ENCODE measurements at places on chromosomes 4 and X.

GRCh38 chr4:18248611-18249010 is 227.1 kb upstream of the LCORL start:
- no peak for DNase-seq

- no peak for DNase-seq
These were observed 28.3 kb downstream of the PRDM8 start for GRCh38 chr4:80225595-80225994.

GRCh38 chr4:123114084-123114914 is 191.9 kb upstream of the NUDT6 start:
- DNase-seq = no peak

DNA sequence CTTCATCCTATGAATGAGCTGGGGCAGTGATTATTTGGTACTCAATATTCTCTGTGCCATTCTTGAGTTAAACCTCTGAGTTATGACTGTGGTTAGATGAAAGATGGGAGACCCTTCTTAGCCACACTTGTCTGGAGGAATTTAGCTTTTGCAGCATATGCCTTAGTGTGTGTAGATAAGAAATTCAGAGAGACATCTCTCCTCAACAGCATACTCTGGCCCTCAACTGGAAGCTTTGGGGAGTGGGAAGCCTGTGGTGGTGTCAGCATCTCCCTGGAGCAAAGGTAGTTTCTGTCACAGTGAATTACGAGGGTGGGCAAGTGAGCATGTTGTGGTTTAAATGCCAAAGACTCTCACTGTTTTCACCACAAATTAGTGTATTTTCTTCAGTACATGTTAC is 58.7 kb downstream of the UGT2A3 start:
- DNase-seq = no peak

- no peak for DNase-seq
These were observed 23.3 kb downstream of the RGS12 start for GRCh38 chr4:3316146-3316545.

- DNase-seq = no peak
These were observed 54.4 kb upstream of the RELL1 start for GRCh38 chr4:37740546-37740945.

GRCh38 chr4:104747635-104748034 is 252.9 kb upstream of the CXXC4 start:
- DNase-seq = no peak

- DNase-seq = peak; percentile 35
These were observed 34.4 kb upstream of the ANXA3 start for GRCh38 chr4:78517050-78517652.

GRCh38 chr4:51855751-51856150 is 12.8 kb downstream of the DCUN1D4 start:
- DNase-seq = no peak

DNA sequence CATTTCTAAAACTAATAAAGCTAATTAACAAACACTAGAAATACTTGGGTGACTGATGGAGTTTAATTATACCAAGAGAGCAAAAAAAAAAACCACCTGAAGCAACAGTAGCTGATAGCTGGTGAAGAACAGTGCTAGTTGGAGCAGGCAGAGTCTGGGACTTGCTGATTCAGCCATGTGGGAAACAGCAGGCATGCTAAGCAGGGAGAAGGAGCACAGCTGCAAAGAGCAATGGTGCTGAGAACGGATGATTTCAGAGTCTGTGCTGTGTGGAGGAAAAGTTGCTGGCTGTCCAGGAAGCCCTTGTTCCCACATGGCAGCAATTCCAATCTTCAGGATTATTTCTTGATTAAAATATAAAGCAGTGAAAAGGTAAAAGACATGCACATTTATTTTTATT is 68.8 kb downstream of the NPY1R start:
- peak; percentile 63 for DNase-seq

DNA sequence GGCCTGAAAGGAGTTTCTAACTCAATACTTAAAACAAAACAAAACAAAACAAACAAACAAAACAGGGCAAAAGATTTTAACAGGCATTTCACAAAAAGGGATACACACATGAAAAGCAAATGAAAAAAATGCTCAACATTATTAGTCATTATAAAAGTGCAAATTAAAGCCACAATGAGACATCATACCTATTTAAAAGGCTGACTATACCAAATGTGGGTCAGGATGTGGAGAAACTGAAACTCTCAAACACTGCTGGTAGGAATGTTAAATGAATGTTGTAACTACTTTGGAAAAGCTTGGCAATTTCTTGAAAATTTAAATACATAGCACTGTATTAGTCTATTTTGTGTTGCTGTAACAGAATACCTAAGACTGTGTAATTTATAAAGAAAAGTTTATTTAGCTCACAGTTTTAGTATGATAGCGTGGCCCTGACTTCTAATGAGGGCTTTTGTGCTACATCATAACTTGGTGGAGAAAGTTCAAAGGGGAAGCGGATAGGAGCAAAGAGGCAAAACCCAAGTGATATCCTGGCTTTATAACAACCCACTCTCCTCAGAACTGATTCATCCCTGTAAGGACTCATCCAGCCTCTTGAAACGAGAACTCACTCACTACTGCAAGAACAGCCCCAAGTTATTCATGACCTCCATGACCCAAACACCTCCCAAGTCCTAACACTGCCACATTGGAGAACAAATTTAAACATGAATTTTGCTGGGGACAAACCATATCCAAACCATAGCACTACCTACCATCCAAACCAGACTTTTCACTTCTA is 214.0 kb downstream of the TEX11 start:
- DNase-seq = no peak

DNA sequence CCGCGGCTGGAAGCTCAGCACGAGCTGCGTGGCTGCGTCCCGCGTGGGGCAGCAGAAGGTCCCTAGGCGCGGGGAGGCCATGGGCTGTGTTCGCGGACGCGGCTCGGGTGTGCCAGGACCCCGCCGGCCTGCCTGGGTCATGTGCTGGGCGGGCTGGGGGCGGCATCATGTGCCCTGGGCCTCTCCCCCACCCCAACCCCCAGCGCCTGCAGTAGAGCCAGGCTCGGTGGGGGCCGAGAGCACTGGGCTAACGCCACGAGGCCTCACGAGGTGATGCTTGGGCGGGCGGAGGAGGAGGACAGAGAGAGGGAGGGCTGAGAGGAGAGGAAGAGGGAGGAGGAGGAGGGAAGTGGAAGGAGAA is at the start of gene GPR143:
Gene GPR143, minus strand, starts transcription at position 111 of the 361 bp plus-strand sequence. Its CDS starts 30 bp downstream, at position 81.
- no peak for DNase-seq

DNA sequence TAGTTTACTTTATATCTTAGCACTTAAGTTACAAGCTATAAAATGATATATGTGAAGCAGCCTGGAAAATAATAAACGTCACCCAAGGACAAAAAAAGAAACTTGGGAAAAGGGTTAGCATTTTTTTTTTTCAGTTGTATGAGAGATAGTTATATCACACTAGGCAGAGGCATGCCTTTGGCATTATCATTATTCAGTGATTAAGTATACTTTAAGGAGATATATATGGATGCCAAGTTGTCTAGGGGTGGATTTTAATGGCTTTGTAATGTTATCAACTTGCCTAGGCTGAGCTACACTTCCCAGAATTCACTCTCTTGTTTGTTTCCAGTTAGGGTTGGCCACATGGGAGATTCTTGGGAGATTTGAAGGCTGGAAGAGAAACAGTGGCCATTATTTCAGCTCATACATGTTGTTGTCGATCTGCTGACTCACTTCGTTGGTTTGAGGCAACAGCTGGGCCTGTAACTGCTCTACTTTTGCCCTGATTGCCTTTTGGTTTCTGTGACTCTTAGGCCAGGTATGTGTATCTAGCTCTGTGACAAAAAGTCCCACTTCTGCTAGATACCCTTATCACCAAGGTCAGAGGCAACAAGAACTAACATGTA is 11.5 kb upstream of the SRPX start:
- DNase-seq = no peak

- DNase-seq = no peak
These were observed 104.7 kb upstream of the SORBS2 start for GRCh38 chr4:185916683-185917082.

DNA sequence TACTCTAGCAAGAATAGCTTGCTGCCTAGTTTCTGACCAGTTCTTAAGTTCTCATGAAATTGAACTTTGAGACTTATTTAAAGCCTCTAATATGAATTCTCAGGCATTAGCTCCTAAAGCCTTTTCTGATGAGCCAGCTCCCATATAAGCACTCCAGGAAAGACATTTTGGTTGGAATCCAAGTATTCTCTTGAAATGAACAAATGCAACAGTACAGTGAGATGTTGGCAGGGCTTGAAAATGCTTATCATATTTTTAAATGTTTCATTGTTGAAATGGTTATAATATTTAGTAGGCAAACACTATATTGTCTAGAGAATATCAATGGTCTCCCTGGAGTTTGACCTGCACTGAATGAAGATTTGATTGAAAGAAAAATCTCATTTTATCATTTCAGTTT is 240.3 kb downstream of the ANK2 start:
- DNase-seq = no peak

DNA sequence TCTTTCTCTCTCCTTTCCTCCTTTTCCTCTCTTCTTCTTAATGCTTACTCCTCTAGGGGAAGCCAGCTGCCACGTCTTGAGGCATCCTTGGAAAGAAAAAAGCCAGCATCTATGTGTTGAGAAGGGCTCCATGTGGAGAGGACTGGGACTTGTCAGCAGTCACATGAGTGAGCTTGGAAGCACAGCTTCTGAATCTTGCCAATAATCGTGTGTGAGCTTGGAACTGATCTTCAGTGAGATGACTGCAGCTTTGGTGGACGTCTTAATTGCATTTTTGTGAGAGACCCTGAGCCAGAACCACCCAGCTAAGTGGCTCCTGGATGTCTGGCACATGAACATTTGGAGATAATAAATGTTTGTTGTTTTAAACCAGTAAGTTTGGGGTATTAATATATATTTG is 371.7 kb downstream of the SLITRK2 start:
- peak; percentile 3 for DNase-seq

DNA sequence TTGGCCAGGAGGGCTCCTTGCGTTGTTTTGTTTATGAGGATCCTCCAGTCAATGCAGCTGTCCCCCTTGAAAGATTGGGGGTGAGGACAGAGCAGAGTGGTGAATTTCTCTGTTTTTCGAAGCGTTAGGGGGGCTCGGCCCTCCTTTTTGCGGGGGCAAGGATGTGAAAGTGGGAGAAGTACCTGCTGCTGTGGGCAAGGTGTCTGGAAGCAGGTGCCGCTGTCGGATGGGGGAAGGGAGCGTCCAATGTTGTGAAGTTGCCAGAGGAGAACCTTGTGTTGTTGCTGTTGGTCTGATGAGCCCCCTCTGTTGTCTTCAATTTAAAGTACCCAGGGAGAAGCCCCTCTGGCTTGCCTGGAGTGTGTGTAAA is 613 bp downstream of the GLRB start:
- peak; percentile 11 for DNase-seq

DNA sequence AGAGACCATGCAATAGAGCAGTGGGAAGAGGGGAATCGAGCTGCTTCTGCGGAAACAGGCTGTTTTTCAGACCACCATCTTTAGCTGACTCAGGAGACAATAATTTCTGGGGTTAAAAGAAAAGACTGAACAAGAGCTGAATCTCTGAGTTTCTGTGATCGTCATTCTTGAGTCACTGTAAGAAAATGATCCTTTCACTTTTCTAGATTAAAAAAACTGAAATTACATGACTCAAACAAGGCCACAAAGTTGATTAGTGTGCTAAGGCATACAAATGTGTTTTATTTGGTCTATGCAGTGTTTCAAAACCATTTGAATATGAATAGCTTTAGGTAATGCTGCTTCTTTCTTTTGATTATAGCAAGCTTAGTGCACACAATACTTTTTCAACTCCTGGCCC is 194.4 kb upstream of the RPL34 start:
- DNase-seq = no peak

DNA sequence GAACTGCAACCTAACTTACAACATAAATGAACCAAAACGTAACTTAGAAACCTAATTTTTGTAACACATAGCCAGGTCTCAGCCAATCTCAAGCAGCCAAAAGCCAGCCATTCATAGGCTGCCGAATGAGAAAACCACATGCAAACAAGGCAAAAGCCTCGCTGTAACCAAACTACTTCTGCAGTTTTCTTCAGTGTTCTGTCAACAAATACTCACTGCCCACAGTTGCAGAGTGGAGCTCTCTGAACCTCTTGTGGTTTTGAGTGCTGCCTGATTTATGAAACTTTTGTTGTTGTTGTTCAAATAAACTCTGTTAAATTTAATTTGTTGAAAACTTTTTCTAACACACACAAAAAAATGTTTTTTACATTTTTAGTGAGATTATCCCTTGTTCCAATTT is 251.2 kb downstream of the PAPSS1 start:
- no peak for DNase-seq

- DNase-seq = no peak
These were observed 154.4 kb downstream of the EFHC2 start for GRCh38 chrX:44189116-44189515.

- peak; percentile 67 for DNase-seq
These were observed 189.7 kb downstream of the TSPAN5 start for GRCh38 chr4:98468709-98469108.

All from Ammon's horn (tissue), 1 donor.